Mesothelial cell of epicardium (in vitro differentiated cells): ENCODE measurements at places on chromosomes 2 and 18.

GRCh38 chr2:73043929-73044832 is 27.3 kb downstream of the SFXN5 start:
- no peaks in the 10 kb centered on the region for H3K36me3 ChIP-seq
- DNase-seq, result no peak
- H3K4me3 ChIP-seq, result no peak overlapping the region
- peak overlapping the region; percentile 15 for H3K27ac ChIP-seq

DNA sequence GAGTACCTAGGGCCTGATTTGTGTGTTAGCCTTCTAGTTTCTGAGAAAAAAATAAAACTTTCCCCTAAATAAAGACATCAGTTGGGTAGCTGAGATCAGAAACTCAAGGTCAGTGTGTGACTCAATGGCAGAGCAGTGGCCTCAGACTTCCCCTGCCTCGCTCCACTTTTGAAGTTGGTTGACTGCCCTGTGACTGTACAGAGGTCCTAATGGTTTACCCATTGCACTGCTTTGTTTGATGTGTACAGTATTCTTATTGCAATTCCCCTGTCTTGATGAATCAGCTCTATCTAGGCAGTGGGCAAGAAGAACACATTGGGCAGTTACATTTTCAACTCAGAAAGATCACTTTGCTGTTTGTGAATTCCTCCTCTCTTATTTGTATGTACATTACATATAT is 315.7 kb downstream of the KCNS3 start:
- no peak for DNase-seq
- H3K4me1 ChIP-seq, result peaks cover 2% of the 10 kb centered on the region
- H3K27me3 ChIP-seq, result peaks cover 10% of the 10 kb centered on the region

- H3K27ac ChIP-seq, result no peak overlapping the region
- no peaks in the 10 kb centered on the region for H3K36me3 ChIP-seq
- peaks cover 3% of the 10 kb centered on the region for H3K4me1 ChIP-seq
- DNase-seq, result no peak
- no peak overlapping the region for H3K4me3 ChIP-seq
- H3K27me3 ChIP-seq, result no peaks in the 10 kb centered on the region
Measured at GRCh38 chr2:141605163-141605562, 525.7 kb downstream of the LRP1B start.

DNA sequence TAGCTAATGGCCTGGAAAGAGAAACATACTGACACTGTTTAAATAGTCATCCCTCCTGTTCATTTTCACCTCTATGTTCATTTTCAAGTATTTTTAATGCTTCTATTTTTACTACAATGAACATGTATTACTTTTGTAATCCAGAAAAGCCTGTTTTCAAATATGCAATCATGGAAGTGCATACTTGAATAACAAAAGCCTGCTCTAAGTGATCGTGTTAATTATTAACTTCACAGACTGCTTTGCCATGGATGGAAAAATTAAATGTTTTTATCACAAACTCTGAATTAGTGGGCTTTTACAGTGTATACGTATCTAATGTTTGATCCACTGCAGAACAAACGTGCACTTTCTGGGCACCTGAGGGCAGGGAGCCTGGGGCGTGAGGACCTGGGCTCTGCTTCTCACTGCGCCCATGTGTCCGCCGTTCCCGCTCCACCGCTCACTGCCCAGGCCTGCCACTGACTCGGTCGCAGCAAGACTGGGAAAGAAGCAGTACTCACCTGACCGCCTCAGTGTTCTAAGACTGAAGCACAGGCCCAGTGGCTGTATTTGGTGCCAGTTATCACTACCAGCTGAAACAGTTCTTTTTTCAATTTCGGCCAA is 80.6 kb downstream of the UXS1 start:
- peaks cover 19% of the 10 kb centered on the region for H3K36me3 ChIP-seq
- no peak overlapping the region for H3K27ac ChIP-seq
- H3K27me3 ChIP-seq, result no peaks in the 10 kb centered on the region
- no peak for DNase-seq
- H3K4me3 ChIP-seq, result no peak overlapping the region

- H3K27me3 ChIP-seq, result no peaks in the 10 kb centered on the region
- H3K4me1 ChIP-seq, result peaks cover 31% of the 10 kb centered on the region
- no peak for DNase-seq
- H3K4me3 ChIP-seq, result no peak overlapping the region
Measured at GRCh38 chr2:201794294-201794693, 12.0 kb upstream of the CDK15 start.
